Kidney glomerular epithelial cell (primary cell): ENCODE measurements at places on chromosomes 6 and 20.
A peak's percentile ranks its signal among the peaks of the same experiment; 100 is the strongest.

DNA sequence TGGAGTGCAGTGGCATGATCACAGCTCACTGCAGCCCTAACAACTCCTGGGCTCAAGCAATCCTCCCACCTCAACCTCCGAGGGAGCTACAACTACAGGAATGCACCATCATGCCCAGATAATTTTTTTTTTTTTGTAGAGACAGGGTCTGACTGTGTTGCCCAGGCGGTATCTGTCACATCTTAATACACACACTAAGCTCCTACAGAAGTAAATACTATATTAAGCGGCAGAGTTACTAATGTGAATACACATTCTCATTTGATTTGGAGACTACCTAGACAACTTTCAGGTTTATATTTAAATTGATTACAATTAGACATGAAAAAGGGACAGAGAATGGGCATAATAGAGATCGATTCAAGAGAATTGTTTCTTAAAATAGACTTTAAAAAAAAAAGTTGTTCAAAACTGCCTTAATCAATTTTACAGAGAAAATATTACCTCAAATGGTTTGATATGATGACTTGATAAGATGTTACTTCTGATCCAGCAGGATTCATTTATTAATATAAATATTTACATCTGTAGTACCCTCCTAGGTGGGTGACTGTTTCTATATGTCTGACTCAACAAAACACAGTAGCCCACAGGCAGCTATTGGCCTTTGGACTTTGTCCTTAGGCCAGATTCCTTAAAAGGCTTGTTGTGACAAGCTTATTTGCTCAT lies 7.1 kb upstream of the LOC128125822 start:
- no peak for DNase-seq

DNA sequence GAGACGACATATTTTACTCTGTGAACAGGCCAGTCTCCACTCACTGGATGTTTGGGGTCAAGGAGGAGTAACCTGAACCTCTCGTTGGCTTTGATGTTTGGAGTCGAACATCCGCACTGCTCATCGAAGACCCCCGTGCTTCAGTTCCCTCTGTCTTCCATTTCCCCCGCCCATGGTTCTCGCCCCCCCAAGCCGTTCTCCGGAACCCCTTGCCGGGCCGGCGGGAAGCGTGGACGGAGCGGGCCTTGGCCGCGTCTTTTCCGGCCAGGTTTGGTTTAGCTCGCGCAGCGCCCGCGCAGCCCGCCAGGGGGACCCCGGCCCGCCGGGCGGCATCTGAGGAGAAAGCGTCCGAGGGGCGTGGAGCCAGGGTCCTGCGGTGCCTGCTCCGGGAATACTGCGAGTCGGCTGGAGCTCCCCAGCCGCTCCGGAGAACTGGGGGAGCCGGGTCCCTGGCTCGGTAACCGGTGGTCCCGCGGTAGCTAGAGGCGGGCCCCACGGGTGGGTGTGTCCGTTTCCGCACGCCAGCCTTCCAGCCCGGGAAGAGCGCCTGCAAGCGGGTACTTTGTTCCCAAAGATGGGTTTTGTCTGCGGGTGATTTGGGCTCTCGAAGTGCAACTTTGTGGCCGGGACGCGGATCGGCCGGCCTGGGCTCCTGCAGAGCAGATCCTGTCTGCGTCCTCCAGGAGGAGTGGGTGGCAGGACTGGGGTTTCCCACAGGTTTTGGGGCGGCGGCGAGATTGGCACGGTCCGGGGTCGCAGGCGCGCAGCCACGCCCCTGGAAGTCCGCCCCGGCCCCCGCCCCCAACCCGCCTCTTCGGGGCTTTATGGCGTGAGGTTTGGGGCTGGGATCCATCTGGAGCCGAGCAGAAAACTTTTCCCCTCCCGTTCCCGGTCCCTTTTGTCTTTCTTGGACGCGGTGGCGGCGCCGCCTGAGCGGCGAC lies at the start of gene TMEM200A:
Gene TMEM200A (plus strand): TSS at position 852 of the 941 bp plus-strand sequence. CDS start 74,406 bp downstream, outside the sequence.
- peak; percentile 13 for DNase-seq

GRCh38 chr6:21616005-21616404 lies 22.5 kb downstream of the SOX4 start:
- DNase-seq = no peak

- no peak for DNase-seq
Observed at GRCh38 chr6:36662380-36662779, 16.1 kb upstream of the CDKN1A start.

DNA sequence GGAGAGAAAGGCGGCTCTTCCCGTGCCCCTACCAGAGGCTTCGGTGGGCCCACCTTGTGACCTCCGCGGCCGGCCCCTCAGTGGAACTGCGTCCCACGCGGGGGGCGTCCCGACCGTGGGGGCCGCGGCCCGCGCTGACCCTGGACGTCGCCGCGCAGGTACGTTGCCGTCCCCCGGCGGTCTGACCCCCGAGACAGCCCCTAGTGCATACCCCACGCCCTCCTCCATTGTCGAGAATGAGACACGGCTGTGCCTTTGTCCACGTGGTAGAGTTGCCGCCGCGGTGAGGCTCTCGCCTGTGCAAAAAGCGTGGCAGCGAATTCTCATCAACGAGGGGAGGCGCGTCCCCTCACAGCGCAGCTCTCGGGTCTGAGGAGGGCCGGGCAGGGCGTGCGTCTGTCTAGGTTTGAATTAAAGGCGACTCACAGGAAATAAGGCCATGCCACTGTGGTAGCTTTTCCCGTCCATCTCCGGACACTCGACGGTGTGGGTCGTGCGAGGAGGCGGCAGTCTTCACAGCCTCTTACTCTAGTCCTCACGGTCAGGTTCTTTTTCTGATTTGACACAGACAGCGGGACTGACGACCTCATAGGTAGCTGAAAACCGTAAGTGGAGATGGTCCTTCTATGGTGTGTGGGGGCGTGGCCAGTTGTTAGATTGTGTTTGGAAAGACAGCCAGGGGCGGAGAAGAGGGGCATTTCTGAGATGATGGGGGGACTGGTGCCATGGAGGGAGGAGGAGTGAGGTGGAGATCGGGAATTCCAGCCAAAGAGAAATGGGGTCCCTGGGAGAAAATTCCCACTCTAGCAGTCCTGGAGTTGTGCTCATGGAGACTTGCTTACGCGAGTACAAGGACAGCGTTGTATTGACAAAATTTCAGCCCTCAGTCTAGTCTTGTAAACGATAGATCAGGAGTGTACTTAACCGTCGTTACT lies 580 bp downstream of the NXT1 start:
- DNase-seq = no peak

- DNase-seq = peak; percentile 97
Observed at GRCh38 chr20:36017048-36017951, 48.9 kb downstream of the CNBD2 start.

DNA sequence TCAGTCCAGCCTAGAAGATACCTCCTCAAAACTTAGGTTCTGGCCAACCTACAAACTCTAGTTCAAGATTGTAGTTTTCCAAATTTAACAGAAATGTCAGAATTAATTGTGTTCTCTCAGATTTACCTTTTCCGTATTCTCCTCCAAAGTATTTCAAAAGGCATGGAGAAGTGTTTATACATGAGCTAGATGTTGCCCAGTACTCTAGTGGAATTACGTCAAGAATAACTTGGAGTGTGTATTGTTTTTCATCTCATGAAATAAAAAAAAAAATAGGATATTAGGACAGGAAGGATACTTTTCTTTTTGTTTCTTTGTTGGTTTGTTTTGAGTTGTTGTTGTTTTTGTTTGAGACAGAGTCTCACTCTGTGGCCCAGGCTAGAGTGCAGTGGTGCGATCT lies 32.3 kb upstream of the MARCKS start:
- no peak for DNase-seq

GRCh38 chr20:63942250-63942951 lies 13.8 kb downstream of the UCKL1 start:
- DNase-seq = no peak

GRCh38 chr6:117840541-117840983 lies 66.5 kb upstream of the SLC35F1 start:
- no peak for DNase-seq

GRCh38 chr6:36616893-36617521 lies 22.8 kb downstream of the SRSF3 start:
- no peak for DNase-seq

- DNase-seq = no peak
Observed at GRCh38 chr20:45943613-45944012, 9.1 kb downstream of the PCIF1 start.

DNA sequence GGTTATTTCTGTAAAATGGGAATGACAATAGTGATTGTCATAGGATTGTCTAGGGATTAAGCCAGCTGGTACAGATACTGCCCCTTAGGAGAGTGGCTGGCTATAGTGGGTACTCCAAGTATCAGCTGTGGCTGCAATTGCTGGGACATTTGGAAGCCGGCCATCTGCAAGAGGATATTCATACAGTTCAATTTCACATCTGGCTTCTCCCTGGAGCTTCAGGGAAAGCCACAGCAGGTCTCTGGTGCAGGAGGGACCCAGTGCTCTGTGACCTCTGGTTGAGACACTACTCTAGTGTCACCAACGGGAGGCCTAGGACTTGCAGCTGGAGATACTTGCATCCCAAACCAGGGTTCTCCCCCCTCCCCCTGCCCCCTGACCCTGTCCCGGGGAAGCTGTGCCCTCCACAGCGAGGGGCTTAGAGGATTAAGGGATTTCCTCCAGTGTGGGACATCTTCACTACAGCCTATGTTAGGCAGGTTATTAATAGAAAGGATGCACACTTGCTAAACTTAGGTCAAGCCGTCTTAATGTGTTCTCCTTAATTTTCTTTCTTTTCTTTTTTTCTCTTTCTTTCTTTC lies 2.7 kb downstream of the SLC2A10 start:
- DNase-seq = no peak

- DNase-seq = no peak
Observed at GRCh38 chr6:14634072-14634471, 516.5 kb downstream of the CD83 start.

DNA sequence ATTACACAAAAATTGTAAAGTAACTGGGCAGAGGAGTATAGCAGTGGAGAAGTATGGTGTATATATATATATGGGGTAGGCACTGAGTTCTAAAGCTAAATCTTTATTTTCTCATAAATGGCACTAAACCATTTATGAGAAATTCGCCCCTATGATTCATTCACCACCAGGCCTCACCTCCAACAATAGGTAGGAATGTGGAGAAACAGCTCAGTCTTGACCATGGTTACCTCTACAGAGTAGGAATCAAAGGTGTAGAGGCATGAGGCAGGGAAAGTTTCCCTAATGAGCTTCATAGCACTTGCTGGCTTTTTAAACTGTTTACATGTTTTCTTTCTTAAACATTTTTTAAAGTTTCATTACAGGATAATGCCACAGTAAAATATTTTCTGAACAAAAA lies 36.9 kb upstream of the SUMO4 start:
- DNase-seq = peak; percentile 6

GRCh38 chr20:42102000-42102399 lies 483.8 kb upstream of the CHD6 start:
- DNase-seq = no peak

- DNase-seq = no peak
Observed at GRCh38 chr6:69894578-69895347, 28.4 kb downstream of the COL19A1 start.

GRCh38 chr6:142374965-142375733 lies 73.3 kb downstream of the ADGRG6 start:
- peak; percentile 97 for DNase-seq

- DNase-seq = no peak
Observed at GRCh38 chr6:124557873-124558272, 404.4 kb upstream of the RNF217 start.

DNA sequence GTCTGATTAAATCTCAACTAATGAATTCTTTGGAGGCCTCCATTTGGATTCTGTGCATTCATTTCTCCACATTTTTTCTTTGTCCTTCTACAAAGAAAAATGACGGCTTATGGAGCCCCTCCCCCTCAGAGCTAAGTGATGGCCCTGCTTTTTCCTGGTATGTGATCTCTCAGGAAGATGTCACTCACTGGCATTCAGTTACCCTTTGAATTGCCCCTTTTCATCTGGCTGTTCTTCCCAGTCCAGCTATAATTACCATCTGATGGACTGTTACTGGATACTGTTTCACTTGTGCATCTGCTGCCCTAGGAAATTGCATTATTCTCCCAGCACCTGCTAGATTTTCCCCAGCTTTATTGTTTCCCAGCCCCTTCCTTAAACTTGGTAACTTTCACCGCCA lies 151.9 kb downstream of the CFAP61 start:
- DNase-seq = no peak

DNA sequence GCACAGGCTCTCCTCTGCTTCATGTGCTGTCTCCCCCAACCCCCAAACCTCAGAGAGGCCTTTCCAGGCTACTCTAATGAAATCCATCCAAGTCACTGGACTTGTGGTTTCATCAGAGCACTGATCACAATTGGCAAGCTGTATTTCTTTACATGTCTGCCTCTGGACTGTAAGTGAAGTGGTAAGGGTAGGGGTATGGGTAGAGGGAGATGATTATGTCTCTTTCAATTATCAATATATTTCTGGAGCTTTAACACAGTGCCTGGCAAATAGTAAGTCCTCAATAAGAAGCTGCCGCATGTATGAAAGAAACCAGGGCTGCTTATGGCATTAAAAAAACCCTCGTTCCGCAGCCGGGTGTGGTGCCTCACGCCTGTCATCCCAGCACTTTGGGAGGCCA lies 5.4 kb downstream of the TRERF1 start:
- no peak for DNase-seq
